ENCODE measurements at places on chromosomes 5 and 9. TPM values are rescaled to one million over a fixed set of nuclear protein-coding genes. Genes with fewer than 3 reads are reported as not detected.
A peak's percentile ranks its signal among the peaks of the same experiment; 100 is the strongest.

Gene PCDHGA4
- total RNA-seq, result 0.54 TPM

- H3K27ac ChIP-seq, result no peak overlapping the region
- H3K4me3 ChIP-seq, result no peak overlapping the region
- H3K36me3 ChIP-seq, result no peaks in the 10 kb centered on the region
- DNase-seq, result no peak
- no peaks in the 10 kb centered on the region for H3K4me1 ChIP-seq
- H3K27me3 ChIP-seq, result no peaks in the 10 kb centered on the region
Measured at GRCh38 chr5:15607076-15607475, 107.1 kb downstream of the FBXL7 start.

GRCh38 chr5:179212870-179213269 lies 132.4 kb downstream of the ADAMTS2 start:
- H3K36me3 ChIP-seq, result no peaks in the 10 kb centered on the region
- no peaks in the 10 kb centered on the region for H3K4me1 ChIP-seq
- no peak for DNase-seq

DNA sequence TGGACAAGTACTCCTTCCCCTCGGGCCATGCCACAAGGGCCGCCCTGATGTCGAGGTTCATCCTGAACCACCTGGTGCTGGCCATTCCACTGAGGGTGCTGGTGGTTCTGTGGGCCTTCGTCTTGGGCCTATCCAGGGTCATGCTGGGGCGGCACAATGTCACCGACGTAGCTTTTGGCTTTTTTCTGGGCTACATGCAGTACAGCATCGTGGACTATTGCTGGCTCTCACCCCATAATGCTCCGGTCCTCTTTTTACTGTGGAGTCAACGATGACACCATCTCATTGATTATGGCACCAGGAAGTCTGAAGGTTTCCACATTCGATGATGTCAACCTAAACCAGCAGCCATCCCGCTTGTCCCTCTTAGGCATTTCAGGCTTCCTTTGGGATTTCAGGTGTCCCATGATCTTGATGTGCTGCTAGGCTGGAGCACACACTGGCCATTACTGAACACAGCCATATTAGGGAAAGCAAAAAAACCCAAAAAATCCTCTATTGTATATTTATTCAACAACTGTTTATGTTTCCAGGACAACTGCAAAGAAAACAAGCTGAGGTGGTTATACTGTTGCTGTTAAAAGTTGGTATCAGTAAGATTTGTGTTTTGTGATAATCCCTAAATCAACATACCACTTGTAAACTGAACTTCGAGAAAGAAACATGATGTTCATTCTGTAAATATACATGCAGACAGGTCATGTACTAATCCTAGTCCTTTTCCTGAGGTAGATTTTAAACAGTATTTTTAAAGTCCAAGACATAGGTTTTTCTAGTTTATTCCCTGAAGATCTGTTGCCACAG lies 1.1 kb downstream of the PLPP6 start:
- H3K4me3 ChIP-seq, result peak overlapping the region; percentile 79
- H3K27me3 ChIP-seq, result no peaks in the 10 kb centered on the region
- H3K4me1 ChIP-seq, result peaks cover 15% of the 10 kb centered on the region

DNA sequence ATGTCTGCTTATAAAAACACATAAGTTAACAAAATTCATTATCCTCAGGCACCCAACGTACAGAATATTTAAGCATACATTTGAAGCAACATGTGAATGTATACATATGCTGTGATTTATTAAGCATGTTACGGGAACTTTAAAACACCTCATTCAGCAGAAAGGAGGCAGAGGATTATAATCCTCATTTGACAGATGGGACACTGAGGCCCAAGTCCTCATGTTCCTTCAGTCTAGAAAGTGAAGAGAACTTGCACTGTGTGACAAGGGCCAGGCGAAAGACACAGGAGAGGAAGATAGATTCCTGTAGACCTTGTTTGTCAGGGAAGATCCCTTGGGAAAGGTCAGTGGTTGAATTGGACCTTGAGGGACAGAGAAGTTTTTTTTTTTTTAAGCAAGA lies 7.6 kb upstream of the PSMD5 start:
- H3K4me1 ChIP-seq, result peaks cover 19% of the 10 kb centered on the region
- no peak overlapping the region for H3K27ac ChIP-seq
- no peaks in the 10 kb centered on the region for H3K27me3 ChIP-seq
- no peak overlapping the region for H3K4me3 ChIP-seq

DNA sequence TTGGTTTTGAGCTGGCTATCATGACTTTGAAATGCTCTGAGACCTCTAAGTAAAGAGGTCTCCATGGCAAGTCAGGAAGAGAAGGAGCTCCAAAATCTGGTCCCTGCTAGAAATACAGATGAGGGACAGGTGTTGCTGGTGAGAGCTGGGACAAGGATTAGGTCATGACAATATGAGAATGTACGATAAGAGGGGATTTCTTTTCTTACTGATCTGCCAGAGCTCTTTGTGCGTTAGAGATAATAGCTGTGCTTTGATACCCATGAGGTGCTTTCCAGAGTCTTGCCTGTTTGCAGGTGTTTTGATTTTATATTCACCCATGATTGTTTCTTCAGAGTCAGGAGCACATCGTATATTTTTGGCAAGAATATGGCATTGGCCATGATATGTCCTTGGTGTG lies 56.5 kb downstream of the ANKRD33B start:
- no peak overlapping the region for H3K27ac ChIP-seq
- no peaks in the 10 kb centered on the region for H3K36me3 ChIP-seq
- H3K27me3 ChIP-seq, result no peaks in the 10 kb centered on the region

GRCh38 chr9:129322022-129322621 lies 144.1 kb upstream of the IER5L start:
- peak; percentile 27 for DNase-seq
- no peaks in the 10 kb centered on the region for H3K27me3 ChIP-seq
- peak overlapping the region; percentile 46 for H3K27ac ChIP-seq
- H3K36me3 ChIP-seq, result no peaks in the 10 kb centered on the region
- H3K4me1 ChIP-seq, result peaks cover 43% of the 10 kb centered on the region

DNA sequence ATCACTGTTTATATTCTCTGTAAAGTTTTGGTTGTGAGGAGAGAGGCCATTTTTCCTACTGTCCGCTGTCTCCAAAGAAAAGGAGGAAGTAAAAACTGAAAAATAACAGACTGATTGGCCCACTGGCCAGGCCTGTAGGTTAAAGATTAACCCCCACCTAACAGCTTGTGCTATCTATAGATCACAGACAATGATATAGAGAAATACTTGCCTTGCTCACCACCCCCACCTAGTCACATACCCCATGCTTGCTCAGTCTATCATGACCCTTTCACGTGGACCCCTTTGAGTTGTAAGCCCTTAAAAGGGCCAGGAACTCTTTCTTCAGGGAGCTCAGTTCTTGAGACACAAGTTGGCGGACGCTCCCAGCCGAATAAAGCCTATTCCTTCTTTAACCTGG lies 357.4 kb downstream of the PRDM9 start:
- no peaks in the 10 kb centered on the region for H3K27me3 ChIP-seq
- DNase-seq, result peak; percentile 0
- H3K36me3 ChIP-seq, result no peaks in the 10 kb centered on the region
- H3K27ac ChIP-seq, result no peak overlapping the region
- no peaks in the 10 kb centered on the region for H3K4me1 ChIP-seq
- H3K4me3 ChIP-seq, result no peak overlapping the region
